ENCODE measurements at places on chromosomes 12 and 14.

DNA sequence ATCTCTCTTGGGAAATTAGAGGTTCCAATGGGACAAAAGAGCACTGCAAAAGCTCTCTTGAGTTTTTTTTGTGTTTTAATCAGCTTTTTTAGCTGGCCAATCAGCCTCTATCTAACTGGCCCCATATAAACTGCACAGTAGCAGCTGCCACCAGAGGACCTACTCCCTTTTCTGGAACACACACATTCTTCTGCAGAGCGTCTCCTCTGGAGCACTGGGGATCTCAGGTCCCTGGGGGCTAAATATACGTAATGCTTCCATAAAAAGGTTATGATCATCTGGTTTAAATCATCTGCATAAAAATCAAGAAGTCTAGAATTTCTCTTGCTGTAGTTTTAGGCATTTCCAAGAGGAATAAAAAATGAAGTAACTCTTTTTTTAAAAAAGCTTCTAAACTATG lies 32.3 kb downstream of the TSPAN8 start:
- DNase-seq: no peak

- no peak for DNase-seq
Measured at GRCh38 chr12:3225796-3226180, 148.6 kb downstream of the TSPAN9 start.

GRCh38 chr12:6163416-6164060 lies 36.7 kb upstream of the CD9 start:
- DNase-seq: no peak

GRCh38 chr12:114750917-114751316 lies 66.9 kb upstream of the TBX3 start:
- no peak for DNase-seq

GRCh38 chr12:123741937-123742572 lies 20.0 kb upstream of the DNAH10 start:
- DNase-seq: no peak

DNA sequence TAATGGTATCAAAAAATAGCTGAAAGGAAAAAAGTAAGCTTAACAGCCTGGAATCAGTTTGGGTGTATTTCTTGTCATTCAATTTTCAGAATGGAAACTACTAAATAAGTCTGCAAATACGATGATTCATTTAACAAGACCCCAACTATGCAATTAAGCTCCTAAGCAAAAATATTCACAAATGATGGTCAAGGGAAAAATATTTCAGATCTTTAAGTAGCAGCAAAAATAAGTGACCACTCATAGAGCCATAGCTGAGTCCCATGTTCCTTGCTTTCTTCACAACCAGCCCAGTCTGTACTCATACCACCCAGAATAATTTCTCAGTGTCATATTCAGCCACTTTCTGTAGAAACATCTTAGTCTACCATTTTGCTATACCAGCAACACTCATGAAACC lies 185.4 kb downstream of the PPM1H start:
- DNase-seq: no peak

DNA sequence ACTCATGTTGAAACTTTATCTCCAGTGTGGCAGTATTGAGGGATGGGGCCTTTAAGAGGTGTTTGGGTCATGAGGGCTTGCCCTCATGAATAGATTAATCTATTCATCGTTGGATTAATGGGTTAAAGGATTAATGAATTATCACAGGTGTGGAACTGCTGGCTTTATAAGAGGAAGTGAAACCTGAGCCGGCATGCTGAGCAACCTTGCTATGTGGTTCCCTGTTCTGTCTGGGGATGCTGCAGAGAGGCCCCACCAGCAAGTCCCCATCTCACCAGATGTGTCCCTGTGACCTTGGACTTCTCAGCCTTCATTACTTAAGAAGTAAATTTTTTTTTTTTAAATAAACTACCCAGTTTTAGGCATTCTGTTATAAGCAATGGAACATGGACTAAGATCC lies 109.6 kb downstream of the DYRK2 start:
- no peak for DNase-seq

GRCh38 chr12:46959502-46959901 lies 119.9 kb upstream of the PCED1B start:
- DNase-seq: no peak
